ENCODE measurements at places on chromosomes 4 and X.

- DNase-seq, result no peak
Observed at GRCh38 chr4:130044788-130045531, 949.0 kb downstream of the C4orf33 start.

DNA sequence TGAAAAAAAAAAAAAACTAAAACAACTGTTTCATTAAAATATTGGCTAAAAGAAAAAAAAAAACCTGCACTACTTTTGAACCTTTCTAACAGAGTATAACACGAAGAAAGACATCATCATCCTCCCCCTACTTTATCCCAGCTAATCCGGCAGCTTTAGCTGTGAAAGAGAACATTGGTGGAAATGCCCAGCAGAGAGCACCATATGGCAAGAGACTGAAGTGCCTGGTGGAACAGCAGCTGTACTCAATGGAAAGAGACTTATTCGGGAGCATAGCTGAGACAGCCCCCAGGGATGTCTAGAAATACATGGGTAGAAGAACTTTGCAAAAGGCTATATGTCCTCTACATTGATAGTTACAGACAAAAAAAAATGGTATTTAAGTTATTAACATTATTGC is 30.3 kb downstream of the STPG2 start:
- no peak for DNase-seq

DNA sequence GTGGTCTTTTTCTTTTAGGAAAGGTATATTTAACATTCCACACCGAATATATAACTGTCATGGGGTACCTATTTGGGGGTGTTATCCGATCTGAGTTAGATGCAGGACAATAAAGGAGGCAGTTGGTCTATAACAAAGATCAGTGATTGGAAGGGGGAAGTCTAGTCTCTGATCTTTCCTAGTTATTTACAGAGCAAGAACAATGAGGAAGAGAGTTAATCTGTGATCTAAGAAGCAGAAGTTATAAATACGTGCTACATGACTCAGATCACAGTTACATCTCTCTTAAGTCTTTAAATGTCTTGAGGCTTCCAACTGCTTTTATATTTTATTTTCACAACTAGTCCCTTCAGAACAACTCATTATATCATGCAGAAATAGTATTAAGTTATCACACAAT is 33.2 kb upstream of the ARMCX4 start:
- DNase-seq, result no peak

- no peak for DNase-seq
Observed at GRCh38 chr4:174394915-174395314, 111.2 kb downstream of the CEP44 start.

DNA sequence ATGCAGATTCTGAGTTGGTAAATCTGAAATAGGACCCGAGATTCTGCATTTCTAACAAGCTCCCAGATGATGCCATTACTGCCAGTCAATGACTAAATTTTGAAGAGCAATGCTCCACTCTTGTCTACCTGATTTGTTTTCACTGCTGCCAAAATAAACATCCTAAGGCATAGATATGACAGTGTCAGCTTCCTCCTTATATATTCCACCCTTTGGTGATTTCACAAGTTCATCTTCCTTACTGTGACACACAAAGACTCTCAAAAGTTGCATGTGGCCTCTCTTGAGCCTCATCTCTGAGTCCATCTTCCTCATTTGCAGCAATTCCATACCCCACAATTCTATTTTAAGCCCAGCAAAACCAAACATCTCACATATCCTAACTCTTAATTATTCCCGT is 110.9 kb downstream of the FBXW7 start:
- no peak for DNase-seq

GRCh38 chr4:148021686-148022085 is 289.8 kb downstream of the ARHGAP10 start:
- DNase-seq, result no peak

- DNase-seq, result no peak
Observed at GRCh38 chr4:184957446-184958115, 60.7 kb upstream of the HELT start.

GRCh38 chr4:15162465-15163283 is 160.4 kb downstream of the CPEB2 start:
- DNase-seq, result no peak

GRCh38 chrX:100417681-100418080 is 7.6 kb upstream of the PCDH19 start:
- no peak for DNase-seq

DNA sequence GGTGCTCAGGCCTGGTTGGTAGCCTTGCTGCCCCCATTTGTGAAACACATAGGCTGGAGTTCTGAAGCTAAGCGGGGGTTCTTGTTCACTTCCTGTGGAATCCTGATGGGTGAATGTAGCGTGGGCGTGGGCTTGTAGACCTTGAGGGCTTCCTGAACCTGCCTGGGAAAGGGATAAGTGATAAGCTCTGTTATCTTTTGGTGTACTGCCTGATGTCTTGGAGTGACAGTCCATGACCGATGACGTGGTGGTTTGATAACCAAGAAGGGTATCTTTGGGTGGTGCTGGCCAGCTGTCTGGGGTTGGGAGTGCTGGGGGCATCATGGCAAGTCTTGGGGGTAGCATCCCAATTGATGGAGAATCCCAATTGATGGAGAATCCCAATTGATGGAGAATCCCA is 17.5 kb upstream of the WDR1 start:
- DNase-seq, result no peak

DNA sequence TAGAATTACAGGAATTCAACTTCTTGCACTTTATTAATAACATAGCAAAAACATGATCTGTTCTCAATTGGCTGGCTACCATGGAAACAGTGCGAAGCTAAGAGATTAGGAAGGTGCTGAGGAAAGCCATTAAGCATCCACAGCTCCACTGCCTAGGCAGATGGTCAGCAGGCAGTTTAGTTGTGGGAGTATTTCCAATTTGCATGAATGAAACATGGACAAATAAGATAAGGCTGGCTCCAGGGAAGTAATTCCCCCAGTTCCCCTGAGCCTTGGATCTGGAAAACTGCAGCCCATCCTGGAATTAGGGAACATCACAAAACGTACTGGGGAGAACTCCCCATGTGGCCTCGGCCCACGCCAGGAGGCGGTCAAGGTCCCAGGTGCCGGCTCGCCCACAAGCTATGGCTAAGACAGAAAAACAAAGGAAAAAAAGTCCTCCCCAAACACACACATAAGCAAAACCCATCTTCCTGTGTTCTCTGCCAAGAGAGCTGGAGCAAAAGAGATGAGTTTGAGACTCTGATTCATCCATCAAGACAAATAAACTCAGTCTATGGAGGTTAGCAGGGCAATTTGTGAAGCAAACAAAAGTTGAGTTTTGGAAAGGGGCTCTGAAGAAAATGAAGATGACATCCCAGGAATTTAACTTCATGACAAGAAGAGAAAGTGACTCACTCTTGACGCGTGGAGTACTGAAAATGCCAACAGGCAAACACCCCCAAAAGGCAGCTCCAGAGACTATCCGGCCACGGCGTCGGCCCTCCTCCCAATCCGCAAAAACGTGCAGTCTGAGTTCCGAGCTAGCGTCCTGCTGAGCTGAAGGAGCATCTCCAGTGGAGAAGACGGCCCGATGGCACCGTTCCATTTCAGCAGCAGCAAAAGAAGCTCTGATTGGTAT is 45.1 kb downstream of the IGFBP7 start:
- no peak for DNase-seq

Data from NCI-H187 treated with DMSO at 0.1 percent for 48 hours (cell line).